Putamen (tissue), 1 donor: ENCODE measurements at places on chromosomes 2 and 18.

DNA sequence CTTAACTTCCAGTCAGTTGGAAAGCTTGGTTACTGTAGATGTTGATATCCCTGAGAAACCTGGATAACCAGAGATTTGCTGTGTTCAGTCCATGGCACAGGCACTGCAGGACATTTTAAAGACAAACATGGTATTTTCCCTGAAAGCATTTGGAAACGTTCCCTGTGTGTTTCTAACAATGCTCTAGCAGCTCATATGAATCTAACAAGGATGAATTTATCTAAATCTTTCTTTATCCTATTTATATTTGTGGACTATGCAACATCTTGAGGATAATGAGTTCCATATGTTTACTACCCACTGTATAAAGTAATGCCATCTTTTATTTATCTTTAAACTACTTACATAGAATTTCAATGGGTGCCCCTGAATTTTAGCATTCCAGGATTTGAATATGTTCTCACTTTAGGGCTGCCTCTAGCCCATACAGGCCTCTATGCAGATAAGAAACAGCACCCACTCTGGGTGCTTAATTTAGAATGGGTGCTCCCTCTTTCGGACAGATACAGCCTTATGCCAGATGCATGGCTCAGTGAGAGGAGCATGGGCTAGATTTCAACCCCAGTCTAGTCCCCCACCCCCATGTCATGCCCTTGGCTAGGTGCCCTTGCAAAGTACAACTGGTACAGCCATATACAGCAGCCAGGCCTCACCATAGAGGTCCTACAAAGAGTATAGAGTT is 50.6 kb upstream of the NEMP2 start:
- DNase-seq = no peak

- DNase-seq = no peak
These were observed at the start of gene TEX51 for GRCh38 chr2:126898636-126899035. TEX51 (plus strand) TSS chr2:126898890; CDS start chr2:126898919, 29 bp downstream.

- no peak for DNase-seq
These were observed 180.9 kb downstream of the PDE1A start for GRCh38 chr2:182245963-182246362.

DNA sequence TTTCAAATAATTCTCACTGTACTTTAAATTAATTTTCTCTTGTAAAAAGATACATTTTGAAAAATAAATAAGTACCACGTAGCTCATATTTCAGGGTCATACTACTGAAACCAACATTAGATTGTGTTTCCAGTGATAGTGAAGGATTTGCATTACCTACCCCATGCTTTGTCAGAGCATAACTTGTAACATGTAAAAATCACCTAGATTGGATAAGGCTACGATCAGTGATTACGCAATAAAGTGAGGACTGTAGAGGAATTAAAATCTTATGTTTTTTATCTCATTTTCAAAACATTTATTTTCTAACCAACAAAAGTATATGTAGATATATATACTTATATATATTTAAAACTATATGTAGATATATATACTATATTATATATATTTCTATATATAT is 89.4 kb upstream of the VRK2 start:
- no peak for DNase-seq
